ENCODE measurements at places on chromosomes 1 and 21.

GRCh38 chr1:23868557-23869016 is 497 bp upstream of the FUCA1 start:
- DNase-seq, result no peak

DNA sequence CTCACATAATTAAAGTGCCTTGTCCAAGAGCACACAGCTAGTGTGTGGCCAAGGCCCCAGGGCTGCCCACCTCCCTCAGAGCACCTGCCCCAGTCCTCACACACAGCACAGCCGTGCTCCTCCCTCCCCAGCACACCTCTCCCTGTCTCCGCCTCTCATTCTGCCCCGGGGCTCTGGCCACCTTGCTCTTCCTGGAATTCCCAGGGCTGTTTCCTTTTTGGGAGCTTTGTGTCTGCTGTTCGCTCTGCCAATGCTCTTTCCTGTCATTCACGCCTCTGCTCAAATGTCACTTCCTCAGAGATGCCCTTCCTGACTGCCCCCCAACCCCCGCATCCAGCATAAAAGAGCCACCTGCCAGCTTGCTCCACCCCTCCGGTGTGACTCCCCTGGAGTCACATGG is 13.3 kb downstream of the SLC6A17 start:
- no peak for DNase-seq

GRCh38 chr1:40628903-40629292 is 36.6 kb downstream of the RIMS3 start:
- DNase-seq, result no peak

GRCh38 chr1:10678852-10679251 is 117.6 kb downstream of the CASZ1 start:
- DNase-seq, result no peak

GRCh38 chr1:11564237-11564636 is 85.3 kb downstream of the DISP3 start:
- no peak for DNase-seq

DNA sequence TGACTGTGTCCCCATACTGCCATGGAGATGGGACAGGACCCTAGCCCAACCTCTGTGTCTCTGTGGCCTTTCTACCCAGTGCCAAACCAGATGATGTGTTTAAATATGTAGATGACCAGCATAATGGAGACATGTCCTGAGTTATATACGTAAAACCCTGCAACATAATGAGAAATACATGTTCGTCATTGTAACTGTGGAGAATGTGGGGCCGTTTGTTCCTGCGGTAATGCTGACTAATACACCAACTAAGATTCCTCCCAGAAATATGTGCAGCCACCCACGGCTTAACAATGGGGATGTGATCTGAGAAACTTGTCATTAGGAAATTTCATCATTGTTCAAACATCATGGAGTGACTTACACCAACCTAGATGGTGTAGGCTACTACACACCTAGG is 71.7 kb upstream of the SIM2 start:
- no peak for DNase-seq

DNA sequence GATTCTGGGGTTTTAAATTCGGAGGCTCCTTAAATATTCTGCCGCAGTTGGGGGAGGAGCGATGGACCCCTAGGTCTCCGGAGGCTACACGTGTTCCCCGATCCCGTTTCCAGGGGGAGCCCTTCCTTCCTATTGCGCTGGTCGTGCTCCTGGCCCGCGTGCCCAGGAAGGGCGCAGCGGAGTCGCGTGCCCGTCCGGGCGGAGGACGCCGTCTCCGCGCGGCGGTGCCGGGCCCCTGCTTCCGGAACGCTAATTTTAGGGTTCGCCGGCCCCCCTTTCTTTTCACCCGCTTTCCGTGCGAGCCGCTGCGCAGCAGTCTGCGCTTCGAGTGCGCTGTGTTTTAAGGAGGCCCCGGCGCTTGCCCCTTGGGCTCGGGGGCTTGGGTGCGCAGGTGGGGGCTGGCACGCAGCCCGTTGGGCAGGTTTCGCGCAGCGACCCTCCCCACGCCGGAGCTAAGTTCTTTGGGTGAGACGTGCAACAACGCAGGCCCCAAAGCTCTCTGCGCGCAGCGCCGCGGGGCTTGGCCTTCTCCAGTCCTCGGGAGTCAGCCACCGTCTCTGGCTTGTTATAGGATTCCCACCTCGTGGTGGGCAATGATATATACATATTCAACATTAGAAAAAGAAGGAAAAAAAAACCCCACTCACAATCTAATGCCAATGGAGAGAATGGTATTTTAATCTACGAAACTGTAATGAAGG is 43.5 kb upstream of the DNAJC6 start:
- peak; percentile 28 for DNase-seq

DNA sequence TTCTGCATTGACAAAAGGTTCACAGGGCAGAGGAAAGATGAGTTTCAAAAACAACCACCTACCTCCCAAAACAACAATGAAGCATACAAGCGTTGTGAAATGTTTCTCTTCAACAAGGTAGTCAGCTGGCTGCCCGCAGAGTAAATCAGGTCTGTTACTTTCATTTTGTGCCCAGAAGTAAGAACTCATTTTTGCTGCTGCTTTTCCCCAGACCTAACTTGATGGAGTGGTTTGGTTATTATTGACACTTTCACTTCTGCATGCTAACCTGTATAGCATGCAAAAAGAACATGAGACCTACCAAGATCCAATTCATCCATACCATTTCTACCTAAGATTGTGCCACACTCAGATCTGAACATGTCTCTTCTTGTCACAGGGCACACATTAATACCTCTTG is 1.3 kb downstream of the SLC9C2 start:
- no peak for DNase-seq
